Stimulated activated CD4-positive, alpha-beta T cell treated with anti-CD3 and anti-CD28 coated beads, Interleukin-4, amount 100 ng/mL, for 24 hours (primary cell): ENCODE measurements at places on chromosomes 1 and 21.

- no peak for DNase-seq
Measured at GRCh38 chr21:25362375-25363267, 244.7 kb downstream of the MRPL39 start.

DNA sequence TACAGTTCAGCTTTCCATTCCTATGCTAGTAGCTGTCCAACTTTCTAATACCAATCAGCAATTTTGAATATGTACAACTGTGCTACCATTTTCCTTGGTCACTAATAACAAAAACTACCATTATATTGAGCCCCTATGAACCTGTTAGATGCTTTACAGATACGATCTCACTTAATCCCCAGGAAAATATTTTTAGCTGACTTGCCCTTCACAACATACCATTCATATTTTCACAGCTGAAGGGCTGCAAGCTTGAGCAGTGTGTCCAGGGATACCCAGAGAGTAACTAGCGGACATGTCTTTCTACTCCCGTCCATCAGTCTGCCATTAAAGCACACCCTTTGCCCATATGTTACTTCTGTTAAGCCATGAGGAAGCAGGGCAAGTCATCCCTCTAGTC is 140.5 kb downstream of the SPATA46 start:
- DNase-seq = no peak

DNA sequence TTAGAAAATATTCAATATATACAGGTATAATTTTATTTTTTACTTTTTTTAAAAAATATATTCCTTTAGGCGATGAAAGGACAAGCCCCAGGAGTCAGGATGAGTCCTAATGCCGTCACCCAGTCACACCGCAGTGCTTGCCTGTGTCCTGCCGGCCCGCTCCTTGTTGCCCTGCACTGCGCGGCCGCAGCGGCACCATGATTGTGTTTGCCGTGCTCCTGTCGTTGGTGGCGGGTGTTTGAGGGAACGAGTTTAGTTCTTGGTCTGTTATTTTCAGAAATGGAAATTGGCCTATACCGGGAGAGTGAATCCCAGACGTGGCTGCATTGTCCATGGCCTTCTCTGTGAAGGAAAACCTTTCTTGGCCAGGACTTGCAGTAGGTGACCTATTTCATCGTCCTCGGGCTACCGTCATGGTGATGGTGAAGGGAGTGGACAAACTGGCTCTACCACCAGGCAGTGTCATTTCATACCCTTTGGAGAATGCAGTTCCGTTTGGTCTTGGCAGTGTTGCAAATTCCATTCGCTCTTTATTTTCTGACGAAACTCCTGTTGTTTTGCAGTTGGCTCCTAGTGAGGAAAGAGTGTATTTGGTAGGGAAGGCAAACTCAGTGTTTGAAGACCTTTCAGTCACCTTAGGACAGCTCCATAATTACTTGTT is 45.9 kb upstream of the CRB1 start:
- no peak for DNase-seq

- no peak for DNase-seq
Measured at GRCh38 chr1:231301990-231302389, 35.7 kb downstream of the EXOC8 start.

GRCh38 chr1:62084310-62084890 is 110.2 kb upstream of the L1TD1 start:
- DNase-seq = no peak

DNA sequence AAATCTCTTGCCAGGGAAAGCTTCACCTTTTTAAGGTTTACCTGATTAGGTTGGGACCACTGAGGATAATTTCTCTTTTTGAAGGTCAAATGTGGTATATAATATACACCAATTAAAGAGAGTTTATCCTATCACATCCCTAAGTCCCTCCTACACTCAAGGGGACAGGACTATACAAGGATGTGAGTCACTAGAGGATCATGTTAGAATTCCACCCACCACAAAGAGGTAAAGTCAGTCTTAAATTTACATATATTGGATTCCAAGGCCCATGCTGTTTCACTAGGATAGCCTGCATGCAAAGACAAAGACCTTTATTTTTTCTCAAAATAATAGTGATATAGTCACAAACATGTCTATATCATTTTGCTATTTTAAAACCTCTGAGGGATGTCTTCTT is 164.4 kb downstream of the GIPC2 start:
- no peak for DNase-seq

DNA sequence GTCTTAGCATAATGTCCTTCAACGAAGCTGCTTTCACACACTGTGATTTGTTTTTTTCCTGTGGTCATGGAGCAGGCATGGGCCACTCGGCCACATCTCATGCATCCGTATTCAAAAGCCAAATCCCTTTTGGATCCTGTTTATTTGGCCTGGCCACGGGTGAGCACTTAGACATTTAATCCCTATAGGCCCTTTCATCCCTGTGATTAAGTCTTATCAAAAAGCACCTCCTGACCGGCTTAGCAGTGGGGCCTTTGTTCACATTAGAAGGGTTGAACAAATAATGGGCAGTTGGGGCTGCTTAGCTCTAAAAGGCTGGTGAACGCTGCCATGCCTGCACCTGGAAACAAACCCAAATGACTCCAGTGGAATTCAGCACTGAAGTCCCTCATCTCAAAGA is 2.0 kb downstream of the KCNE2 start:
- no peak for DNase-seq

DNA sequence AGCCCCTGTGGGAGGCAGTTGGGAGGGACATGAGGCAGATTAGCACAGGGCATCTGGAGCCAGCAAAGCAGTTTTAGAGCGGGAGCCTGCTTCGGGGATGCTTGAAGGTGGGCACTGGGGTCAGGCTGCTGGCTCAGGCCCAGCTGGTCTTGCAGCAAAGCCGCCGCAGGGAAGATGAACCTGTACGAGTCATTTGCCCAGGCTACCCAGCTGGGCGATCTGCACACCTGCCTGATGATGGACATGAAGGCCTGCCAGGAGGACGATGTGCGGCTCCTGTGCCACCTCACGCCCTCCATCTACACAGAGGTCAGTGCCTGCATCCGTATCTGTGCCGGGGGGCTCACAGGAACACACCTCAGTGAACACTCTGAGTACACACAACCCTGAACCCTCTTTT is 7.7 kb upstream of the SLC27A3 start:
- no peak for DNase-seq

DNA sequence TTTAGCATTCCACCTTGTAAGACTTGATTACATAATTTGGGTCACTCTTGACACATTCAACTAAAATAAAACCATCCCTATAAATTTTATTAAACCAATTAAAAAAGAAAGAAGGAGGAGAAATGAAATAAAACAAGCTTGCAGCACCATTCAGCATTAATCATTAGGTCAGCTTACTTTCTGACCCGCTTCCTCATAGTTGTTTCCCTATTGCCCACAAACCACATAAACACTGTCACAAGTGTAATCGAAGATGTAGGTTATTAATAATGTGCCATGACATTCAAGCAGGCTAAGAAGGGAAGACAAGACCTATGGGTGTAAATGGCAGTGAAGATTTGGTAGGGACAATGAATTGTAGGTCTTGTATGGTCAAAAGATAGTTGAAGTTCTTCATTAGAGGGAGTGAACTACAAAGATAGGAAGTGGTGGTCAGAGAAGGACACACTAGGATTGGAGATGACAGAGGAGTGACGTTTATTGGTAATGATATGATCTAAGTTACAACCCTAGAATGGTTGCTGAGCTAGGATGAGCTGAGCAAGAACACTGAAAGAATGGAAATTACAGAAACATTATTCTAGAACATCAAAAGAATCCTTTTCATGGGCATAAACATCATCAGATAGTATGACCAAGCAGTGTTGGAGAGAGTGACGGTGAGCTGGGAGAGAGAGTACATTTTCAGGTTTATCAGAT is 231.5 kb downstream of the KCNT2 start:
- no peak for DNase-seq

GRCh38 chr1:38061883-38062328 is 15.3 kb upstream of the POU3F1 start:
- DNase-seq = no peak

DNA sequence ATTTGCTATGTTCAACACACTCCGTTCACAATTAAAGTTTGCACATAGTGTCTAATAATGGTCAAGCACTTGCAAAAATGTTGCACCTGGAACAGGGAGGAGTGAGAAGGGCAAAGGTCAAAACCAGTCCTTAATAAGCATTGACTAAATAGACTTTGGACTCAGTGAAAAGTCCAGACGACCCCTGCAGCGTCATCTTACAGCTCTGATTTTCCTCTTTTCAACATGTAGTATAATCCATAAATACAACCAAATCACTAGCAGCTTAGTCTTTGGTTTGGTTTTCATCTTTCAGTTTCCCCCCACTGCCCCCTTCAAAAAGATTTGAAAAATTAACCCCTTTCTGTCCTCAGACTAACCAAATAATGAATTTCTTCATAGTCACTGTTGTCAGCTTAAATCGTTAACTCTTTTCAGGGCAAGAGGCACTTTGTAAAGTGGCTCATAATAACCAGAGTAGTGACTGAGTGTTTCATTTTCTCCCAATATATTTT is 290.3 kb downstream of the PTPRC start:
- DNase-seq = no peak

DNA sequence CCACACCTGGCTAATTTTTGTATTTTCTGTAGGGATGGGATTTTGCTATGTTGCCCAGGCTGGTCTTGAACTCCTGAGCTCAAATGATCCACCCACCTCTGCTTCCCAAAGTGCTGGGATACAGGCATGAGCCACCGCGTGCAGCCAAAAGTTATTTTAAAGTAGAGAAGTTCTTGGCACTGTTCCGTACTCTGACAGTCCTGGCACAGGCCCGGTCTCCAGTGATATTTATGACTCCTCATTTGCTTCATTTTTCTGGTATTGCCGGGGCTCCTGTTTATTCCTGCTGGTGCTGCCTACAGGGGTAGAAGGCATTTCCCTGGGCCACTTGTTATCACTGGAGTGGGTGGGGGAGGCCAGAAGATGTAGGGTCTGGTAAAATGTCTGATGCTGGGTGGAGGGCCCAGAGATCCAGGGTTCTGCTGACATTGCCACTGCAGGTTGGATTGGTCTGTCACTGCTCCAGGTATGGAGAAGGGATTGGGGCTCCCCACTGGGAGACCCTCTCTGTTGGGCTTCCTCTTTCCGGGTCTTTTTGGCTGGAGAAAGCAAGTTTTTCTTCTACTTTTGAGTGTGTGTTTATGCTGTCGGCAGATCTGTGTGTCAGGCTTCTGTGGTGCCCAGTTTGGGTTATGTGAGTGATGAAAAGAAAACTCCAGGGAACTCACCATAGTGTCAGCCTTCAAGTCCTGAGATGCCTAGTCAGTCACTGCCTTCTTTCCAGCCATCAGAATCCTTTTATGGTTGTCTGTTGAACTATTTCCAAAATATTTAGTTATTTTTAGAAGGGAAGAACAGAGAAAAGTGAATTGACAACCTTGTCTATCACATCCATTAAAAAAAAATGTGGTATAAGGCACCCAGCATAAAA is 4.5 kb downstream of the MROH7 start:
- no peak for DNase-seq

DNA sequence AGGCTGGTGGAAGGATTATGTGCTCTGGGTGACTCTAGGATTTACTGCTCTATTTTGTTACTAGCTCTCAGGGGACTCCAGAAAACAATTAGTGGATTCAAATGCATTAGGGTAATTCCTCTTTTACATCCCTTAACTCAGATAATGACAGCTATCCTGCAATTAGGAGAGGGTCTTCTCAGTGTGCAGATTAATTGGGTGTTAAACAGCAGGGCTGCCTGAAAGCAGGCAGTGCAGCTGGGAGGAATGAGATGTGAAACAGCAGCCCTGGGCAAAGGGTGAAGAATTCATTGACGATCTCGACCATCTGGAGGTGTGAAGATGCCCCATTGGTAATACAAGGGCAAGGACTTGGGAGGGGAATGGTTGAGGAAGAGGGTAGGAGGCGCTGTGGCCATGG is 66.1 kb downstream of the HTR6 start:
- DNase-seq = no peak

DNA sequence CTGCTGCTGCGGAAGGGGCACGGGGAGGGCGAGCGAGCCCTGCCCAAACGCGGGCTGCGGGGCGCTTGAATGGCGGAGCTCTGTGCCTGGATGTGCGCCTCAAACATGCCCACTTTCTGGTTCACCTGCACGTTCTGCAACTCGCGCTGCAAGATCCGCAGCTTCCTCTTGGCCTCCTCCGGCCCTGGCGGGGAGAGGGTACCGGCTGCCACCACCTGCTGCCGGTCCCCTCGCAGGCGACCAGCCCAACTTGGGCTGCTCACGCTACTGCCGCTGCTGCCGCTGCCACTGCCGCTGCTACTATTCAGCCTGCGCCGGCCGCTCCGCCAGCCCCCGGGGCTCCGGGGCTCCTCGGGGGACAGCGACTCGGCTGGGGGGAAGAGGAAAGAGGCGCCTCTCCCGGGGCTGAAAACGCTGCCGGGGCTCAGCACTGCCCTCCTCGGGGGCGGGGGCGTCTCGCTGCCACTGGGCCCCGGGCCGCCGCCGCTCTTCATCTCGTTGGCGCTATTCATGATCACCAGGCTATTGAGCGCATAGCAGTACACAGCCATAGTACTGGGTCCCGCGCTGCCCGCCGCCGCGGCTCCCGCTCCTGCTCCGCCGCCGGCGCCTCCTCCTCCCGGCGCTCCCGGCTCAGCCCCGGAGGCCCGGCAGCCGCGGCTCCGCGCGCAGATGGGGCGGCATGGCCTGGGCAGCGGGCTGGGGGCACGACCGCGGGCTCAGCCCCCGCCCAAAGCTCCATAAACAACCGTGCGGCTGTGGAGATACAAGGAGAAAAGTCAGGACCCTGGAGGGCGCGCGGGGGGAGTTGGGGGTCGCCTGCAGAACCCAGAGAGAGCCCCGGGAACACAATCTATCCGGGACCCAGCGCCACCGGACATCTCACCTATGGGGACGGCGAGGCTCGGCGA is 1.9 kb downstream of the ITPKB start:
- DNase-seq = peak; percentile 59

DNA sequence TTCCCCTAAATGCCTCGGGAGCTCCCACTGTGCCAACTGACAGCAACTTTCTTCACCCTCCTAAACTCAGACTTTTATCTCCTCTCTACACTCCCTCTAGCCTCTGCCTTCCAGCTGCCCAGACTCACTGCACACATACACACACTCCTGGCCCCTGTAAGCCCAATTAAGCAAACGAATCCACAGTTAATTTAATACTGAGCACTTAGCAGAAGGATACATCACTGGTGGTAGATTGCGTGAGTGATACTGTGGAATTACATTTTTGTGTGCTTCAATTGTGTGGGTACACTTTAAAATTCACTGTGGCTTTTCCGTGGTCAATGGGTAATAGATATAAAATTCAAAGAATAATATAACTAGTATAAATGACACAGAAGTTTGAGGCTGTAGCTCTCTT is 33.6 kb upstream of the GJB5 start:
- DNase-seq = no peak

GRCh38 chr1:67273591-67273990 is 34.1 kb upstream of the IL12RB2 start:
- DNase-seq = no peak

GRCh38 chr1:214005708-214006107 is 17.9 kb downstream of the PROX1 start:
- no peak for DNase-seq

DNA sequence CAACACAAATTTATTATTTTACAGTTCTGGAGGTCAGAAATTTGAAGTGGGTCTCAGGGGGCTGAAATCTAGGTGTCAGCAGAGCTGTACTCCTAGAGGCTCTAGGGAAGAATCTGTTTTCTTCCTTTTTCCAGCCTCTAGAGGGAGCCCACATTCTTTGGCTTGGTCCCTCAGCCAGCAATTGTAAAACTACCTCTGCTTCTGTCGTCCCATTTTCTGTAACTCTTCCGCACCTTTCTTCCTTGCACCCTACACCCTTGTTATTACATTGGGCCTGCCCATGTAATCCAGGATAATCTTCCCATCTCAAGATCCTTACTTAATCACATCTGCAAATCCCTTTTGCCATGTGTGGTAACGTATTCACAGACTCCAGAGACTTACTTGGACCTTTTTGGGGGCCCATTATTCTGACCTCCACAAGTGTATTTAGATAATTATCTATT is 24.8 kb upstream of the THEM4 start:
- DNase-seq = peak; percentile 59
